ENCODE measurements at places on chromosomes 12 and 14.

- DNase-seq: no peak
Observed at GRCh38 chr12:11885261-11886038, 185.3 kb upstream of the BCL2L14 start.

- no peak for DNase-seq
Observed at GRCh38 chr14:73775339-73776193, 61.4 kb upstream of the PNMA1 start.

DNA sequence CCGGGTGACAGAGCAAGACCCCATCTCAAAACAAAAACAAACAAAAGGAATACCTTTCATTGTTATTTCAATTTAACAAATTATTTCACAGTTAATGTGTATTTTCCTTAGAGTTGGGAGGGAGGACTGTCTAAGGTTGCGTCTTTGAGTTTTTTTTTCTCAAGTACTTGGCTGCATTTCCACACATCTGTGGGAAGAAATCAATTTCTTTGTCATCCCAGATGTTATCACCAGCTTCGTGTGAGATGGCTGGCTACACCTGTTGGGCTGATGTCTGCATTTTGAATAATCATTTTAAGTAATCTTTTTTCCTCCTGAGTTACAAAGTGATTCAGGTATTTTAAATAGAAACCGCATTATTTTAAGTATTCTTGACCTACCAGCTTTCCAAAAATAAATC, 59.4 kb downstream of the EML1 start:
- no peak for DNase-seq

- no peak for DNase-seq
Observed at GRCh38 chr12:9992296-9992695, 6.6 kb downstream of the CLEC1B start.

DNA sequence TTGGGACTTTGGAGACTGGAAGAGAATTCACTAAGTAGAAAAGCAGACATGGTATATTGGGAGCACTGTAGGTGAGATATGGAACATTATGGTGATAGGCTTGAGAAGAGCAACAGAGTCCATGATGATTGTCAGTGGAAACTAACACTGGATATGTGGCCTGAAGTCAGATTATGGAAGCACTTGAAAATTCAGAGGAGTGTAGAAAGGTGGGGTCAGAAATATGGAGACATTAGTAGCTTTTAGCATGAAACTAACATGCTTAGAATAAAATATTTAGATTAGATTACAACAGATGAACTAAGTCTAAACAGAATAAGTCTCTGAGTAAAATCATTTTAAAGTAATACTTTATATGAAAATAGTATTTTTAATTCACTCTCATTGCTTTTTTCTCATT, 499.1 kb downstream of the TMEM117 start:
- DNase-seq: no peak

- no peak for DNase-seq
Observed at GRCh38 chr14:28607661-28608060, 158.9 kb upstream of the FOXG1 start.

DNA sequence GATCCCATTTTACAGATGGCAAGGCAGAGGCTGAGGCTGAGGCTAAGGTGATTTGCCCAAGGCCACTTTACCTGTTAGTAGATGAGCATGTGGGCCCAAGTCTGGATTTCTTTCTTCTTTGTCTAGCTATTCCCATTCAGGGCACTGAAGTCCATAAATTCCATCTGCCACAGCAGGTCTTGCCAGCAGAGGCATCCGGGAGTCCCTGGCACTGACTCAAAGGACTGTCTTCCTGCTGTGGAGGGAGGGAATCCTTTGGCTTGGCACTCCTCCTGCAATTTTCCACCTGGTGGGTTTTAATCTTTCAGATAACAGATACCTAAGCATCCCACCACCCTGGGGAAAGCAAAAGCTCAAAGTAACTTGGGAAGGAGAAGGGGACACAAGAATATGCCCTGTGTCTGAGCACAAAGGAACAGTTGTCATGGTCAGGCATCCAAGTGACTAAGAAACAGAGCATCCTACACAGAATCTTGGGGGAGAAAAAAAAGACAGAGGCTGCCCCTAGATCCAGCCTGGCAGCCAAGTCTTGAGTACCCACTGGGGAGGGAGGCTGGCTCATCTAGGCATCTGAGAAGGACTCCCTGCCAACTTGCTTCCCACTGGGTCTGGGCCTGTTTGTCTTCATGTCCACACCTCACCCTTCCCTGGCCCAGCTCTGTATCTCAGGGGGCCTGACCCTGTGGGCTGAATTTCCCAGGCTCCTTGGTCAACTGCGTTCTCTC, 35.6 kb upstream of the CMKLR1 start:
- no peak for DNase-seq

DNA sequence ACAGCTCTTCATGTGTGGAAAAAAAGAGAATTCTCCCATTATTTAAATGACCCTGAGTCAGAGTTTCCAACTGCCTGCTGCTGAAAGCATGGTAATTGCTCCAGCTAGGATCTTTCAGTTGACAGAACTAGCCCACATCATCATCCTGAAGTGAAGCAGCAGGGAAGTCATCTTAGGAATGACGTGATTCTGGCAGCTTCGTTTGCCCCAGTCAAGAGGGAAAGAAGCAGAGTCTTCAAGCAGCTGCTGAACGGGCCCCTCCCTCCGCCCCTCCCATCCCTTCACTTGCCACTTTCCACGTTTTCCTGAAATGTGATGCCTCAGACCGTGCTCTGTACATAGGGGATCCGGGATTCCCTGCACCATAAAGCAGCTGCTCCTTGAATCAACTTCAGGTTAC, 455.0 kb upstream of the TMEM132C start:
- no peak for DNase-seq

DNA sequence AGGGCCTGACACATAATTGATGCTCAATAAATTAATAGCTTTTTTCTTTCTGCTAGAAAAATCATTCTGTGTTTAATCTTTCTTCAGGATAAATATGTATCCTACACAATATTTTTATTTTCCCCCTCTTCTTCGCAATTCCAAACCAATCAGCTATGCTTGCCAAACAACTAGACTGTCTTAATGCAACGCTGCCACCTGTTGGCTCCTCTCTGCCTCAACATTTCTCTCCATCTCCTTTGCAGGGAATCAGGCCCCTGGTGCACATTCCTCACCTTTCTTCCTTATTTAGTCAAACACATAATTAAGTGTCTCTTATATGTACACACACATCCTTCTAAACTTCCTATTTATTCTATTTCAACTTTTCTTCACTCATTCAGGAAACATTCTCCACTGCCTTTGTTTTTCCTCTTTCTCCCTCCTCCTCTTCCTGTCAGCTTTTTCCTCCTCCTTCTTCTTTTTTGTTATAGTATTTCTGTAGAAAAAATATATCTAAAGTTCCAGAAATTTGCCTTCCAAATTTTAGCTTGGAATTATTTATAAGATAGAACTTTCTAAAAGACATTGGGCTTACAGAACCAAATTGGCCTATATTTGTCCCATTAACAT, 406.0 kb downstream of the PRKD1 start:
- no peak for DNase-seq

- no peak for DNase-seq
Observed at GRCh38 chr12:43271659-43272058, 280.3 kb downstream of the ADAMTS20 start.

- DNase-seq: no peak
Observed at GRCh38 chr12:127245009-127245408, 1022.0 kb upstream of the TMEM132C start.

DNA sequence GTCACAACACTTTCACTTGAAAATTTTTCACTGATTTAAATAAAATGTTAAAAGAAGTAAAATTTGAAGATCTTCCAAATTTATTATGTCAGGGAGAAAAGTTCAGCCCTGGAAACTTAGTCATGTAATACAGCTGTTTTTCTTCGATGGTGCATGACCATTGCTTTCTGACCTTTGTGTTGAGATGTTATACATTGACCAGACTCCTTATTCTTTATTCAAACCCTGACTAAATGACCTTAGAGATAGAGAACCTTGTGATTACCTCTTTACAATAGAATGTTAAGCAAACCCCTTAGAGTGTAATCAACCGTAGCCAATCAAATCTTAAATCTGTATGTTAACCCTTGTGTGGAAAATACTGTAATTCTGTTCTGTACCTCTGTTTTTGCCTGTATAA, 34.5 kb downstream of the PLCZ1 start:
- DNase-seq: no peak

DNA sequence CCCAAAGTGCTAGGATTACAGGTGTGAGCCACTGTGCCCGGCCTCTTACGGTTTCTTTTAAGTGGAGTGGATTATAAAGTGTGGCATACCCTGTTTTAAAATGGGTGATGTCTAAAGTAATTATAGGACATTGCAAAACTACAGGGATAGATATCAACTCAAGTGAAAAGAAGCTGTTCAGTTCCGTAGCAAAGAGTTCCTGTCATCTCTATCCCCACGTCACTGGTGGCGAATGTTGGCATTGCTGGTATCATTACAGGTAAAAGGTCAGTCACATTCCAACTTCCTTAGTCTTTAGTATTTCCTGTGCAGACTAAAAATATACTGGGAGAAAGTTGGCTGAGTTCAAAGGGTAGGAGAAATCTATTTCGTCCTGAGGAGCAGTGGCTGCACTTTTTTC, 95.6 kb upstream of the SLC38A2 start:
- no peak for DNase-seq

DNA sequence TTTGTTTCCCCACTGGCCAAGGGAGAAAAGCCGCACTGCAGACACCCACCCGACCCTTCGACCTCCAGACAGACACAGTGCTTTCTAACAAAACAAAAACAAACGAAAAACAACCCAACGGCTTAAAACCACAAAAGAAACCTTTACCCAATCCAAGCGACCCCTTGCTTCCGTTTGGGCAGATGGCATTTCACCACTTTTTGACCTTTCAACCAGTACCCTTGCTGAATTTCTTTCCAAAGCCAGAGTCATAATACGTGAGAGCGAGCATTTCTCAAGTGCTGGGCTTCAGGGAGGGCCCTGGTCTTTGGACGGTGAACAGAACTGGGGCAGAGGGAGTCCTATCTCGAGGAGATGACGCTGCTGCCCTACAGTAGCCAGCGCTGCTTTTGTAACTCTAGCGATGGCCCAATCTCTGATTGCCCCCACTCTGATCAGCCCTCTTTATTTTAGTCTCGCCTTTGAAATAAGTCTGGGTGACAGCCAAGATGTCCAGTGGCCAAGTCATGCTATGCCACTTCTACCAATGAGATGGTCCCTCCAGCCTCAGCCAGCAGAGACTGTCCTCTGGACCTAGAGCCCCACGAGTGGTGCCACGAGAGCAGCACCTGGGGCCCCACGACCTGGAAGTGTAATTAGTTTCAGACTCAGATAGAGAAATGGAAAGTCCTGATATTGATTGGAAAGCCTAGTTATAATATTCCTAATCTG, 21.9 kb upstream of the ADIPOR2 start:
- DNase-seq: no peak

DNA sequence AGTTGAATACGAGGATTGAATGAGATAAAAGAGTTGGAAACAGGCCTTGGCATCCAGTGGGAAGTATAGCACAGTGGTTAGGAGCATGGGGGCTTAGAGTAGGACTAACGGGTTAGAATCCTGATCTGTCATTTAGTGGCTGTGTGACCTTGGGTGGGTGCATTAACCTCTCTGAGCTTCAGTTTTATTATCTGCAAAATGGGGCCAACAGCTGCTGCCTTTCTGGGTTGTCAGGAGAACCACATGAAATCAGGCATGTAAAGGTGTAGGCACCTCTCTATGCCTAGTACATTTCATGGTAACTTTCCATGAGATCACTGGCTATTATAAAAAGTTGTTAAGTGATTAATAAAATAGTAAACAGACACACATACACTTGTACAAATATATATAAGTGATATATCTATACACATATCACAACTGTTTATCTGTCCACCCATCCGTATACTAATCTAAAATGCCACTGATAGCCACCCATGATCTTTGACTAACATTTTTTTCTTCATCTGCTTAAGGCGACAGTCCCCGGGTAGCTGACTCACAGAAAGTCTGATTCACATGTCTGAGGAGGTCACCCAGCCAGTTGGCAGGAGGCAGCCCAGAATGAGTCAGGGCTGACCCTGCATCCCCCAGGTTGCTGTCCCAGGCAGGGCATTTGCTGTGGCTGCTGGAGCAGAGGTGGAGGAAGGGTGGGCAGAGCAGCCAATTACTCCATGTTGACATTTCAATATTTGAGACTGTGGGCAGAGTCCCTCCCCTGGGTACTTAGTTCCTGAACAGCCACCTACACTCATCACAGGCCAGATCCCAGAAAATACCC, 125.6 kb upstream of the NOS1 start:
- no peak for DNase-seq

DNA sequence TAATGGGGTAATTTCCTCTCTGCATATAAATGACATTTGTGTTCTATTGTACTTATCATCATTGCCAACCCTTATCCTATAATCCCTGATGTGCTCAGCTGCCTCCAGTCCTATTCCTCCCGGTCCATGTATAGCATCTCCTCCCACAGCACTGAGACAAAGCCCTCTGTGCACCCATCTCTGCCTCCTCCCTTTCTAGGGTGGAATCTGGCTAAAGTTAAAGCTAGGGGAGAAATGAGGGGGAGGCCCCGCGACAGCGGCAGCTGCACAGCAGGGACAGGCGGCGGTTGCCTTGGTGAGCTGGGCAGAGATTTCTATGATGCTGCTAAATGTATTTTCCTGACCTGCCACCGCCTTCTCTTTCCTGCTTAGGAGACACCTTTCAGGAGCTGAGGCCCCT, 12.8 kb upstream of the ZDHHC22 start:
- DNase-seq: no peak

DNA sequence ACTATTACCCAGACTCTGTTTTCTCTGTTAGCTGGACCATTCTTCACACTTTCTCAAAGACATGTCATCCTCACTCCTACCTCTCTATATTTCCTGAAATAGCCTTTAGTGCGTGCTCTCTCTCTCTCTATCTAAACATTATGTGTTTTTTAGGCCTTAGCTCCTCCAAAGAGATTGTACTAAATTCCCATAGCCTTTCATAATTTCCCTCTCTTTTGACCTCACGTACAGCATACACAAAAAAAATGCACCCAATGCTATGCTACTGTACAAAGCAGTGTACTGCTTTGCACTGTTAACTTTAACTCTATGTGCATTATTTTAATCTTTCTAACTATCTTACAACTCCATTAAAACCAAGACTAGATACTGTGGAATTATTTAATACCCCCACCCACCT, 288.4 kb downstream of the DAD1 start:
- no peak for DNase-seq

- DNase-seq: no peak
Observed at GRCh38 chr12:87870061-87870460, 159.1 kb downstream of the C12orf50 start.

GRCh38 chr12:105256921-105257320, 20.9 kb upstream of the APPL2 start:
- DNase-seq: no peak

DNA sequence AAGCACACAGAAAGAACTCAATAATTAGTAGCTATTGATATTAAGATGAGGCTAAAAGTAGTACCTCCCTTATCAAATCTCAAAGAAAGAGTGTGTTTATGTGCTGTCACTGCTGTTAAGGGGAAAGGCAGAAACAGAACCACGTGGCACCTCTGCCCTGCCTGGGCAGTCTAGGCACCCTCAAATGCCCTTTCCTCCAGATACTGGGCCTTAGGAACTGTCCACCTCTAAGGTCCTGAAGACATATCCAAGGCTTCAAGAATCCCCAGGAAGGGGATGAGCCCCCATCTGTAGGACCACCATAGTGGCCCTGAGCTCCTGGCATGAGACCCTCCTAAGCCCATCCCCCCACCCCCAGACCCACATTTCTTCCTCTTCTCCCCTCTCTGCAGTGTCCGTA, 29.1 kb downstream of the NGB start:
- no peak for DNase-seq

- no peak for DNase-seq
Observed at GRCh38 chr14:81337073-81337472, 63.1 kb downstream of the STON2 start.

GRCh38 chr14:52002542-52002941, 13.2 kb downstream of the RTRAF start:
- no peak for DNase-seq
